ENCODE measurements at places on chromosomes 12 and 14. TPM values are rescaled to one million over a fixed set of nuclear protein-coding genes. Genes with fewer than 3 reads are reported as not detected.

Gene C12orf54
- not detected for total RNA-seq

Gene TBC1D30
- 10.3 TPM for total RNA-seq

Gene ACTR6
- 21.5 TPM for total RNA-seq

Gene DLK1
- total RNA-seq: not detected

GRCh38 chr12:14283489-14284144 lies 81.9 kb upstream of the ATF7IP start:
- DNase-seq: no peak

DNA sequence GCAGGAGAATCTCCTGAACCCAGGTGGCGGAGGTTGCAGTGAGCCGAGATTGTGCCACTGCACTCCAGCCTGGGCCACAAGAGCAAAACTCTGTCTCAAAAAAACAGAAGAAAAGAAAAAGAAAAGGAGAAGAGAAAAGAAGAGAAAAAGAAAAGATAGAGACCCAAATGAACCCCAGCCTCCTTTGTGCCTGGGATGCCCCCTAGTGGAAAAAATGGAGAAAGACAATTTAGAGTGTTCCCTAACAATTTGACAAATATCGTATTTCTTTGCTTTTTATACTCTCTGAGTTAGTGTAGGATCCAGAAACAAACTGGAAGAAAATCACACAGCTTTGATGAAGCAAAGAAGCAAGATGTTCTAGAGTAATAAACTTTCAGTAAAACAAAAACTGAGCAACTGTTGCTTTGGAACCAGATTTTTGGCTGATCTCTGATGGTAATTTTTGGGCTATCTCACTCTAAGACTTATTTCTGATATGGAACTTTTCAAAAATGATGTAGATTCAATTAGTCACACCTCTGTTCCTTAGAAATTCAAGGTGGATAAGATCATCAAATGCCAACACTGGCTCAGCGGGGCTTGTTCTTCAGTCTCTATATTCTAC lies 18.6 kb upstream of the PRKAB1 start:
- DNase-seq: no peak

DNA sequence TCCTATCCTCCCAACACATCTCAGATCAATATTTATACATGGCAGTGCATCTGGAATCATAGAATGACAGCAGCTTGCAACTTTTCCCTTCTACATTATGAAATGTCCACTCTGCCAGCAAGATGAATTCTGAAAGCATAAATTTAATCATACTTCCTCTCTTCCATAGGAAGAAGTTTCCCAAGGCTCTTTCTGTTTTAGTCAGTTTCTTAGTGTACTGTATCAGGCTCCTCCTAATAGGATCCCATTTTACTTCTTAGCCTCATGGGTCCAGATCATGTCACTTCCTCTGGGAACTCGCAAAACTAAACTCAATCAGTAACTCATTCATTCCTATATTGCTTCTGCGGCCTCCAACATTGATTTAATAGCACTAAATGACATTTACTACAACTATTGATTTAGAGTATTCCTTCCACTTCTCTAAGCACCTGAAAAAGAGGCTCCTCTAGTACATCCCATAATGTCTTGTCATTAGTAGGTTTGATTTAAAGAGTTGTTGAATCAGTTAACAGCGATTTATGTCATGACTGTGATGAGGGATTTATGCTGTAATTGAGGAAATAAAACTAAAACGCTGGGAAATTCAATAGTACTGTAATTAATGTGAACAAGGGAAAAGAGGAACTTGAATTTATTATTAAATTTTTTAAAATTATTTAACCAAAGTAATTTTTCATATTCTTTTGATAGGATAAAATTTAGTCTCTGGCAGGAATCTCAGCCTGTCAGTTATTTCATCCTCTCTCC lies 4.0 kb downstream of the CLEC1A start:
- DNase-seq: no peak

GRCh38 chr12:53004178-53004577 lies 2.1 kb upstream of the EIF4B start:
- no peak for DNase-seq

- no peak for DNase-seq
These were observed 84.7 kb downstream of the ACSS3 start for GRCh38 chr12:81162391-81163136.

GRCh38 chr12:59627582-59627981 lies 31.8 kb downstream of the SLC16A7 start:
- DNase-seq: no peak
